Large intestine (tissue), 12 donors: ENCODE measurements at places on chromosomes 16 and 17. TPM values are rescaled to one million over a fixed set of nuclear protein-coding genes. Genes with fewer than 3 reads are reported as not detected.

DNA sequence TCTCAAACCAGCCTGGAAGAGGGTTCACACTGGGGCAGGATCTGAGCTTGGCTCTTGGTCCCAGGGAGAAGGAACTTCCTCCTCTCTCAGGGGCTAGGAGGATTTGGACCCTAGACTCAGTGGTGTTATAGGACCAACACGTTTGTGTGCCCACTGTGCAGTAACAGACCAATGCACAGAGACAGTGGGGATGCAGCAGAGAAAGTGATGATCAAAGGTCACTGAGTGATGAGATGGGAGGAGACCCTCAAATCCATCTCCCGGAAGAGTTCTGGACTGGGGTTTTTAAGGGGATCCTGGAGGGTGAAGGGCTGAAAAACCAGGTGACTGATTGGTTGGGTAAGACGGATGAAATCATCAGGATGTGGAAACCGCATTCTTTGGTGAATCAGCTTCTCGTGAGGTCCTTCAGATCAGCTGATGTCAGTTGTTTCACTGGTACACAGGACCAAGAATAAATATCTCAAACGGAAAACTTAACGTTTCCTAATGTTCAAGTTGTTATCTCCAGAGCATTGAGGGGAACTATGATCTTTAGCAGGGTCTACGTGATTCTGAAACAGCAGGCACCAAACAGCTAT, 3.3 kb upstream of the VAC14 start:
- H3K4me3 ChIP-seq = no peak overlapping the region
- no peak overlapping the region for H3K27ac ChIP-seq
- H3K36me3 ChIP-seq = no peaks in the 10 kb centered on the region
- peaks cover 13% of the 10 kb centered on the region for H3K27me3 ChIP-seq
- H3K4me1 ChIP-seq = peaks cover 6% of the 10 kb centered on the region

DNA sequence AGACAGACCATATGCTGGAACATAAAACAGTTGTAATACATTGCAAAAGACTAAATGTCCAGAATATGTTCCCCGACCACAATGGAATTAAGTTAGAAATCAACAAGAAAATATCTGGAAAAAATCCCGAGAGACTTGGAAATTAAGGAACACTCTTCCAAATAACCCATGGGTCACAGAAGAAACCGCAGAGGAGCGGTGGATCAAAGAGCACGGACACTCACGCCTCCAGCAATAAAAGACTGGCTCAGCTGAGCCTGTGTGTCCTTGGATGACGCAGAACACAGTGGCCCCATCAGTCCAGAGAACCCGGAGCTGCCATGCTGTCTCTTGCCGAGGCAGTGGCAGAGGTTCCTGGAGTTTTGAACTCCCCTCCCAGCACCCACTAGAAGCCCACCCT, 30.9 kb upstream of the FOXF1 start:
- no peaks in the 10 kb centered on the region for H3K4me1 ChIP-seq
- no peak overlapping the region for H3K27ac ChIP-seq
- H3K27me3 ChIP-seq = peaks cover 44% of the 10 kb centered on the region
- DNase-seq = no peak

GRCh38 chr17:28550858-28551257, 1.6 kb downstream of the UNC119 start:
- H3K27ac ChIP-seq = no peak overlapping the region
- no peak for DNase-seq
- peaks cover 36% of the 10 kb centered on the region for H3K36me3 ChIP-seq
- no peaks in the 10 kb centered on the region for H3K27me3 ChIP-seq
- peaks cover 71% of the 10 kb centered on the region for H3K4me1 ChIP-seq

GRCh38 chr17:9364837-9365430, 210.7 kb downstream of the STX8 start:
- no peak overlapping the region for H3K4me3 ChIP-seq
- no peak overlapping the region for H3K27ac ChIP-seq
- DNase-seq = no peak
- peaks cover 20% of the 10 kb centered on the region for H3K4me1 ChIP-seq

DNA sequence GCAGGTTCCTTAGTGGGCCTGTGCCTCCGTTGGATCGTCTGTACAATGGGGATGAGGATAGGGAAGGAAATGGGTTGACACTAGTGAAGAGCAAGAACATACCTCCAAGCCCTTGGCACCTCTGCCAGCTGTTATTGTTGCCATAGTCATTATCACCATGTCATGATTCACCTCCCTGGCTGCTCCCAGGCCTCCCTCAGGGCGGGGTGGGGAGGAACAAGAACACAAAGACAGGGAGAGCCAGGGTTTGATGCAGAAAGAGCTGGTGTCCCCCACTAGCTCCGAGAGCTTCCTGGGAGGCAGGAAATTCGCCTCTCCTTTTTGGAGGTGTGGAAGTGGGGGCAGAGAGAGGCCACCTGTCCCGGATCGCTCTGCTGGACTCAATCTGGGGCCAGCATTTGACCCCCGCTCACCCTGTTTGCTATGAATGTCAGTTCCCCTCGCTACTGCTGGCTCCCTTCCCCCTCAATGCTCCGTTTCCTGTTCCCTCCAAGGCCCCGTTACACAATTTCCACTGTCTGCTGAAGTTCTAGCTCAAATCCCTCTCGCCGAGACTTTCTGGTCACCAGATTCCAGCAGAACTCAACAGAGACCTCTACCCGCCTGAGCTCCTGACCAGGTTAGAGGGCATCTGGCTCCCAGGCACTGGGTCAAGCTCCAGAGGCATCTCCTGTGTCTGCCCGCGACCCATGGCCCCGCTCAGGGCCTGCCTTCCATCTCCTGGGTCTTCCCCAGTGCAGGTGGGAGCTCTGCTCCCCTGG, 9.1 kb downstream of the TIMP2 start:
- no peak overlapping the region for H3K4me3 ChIP-seq
- no peaks in the 10 kb centered on the region for H3K27me3 ChIP-seq
- H3K4me1 ChIP-seq = peaks cover 35% of the 10 kb centered on the region
- H3K36me3 ChIP-seq = no peaks in the 10 kb centered on the region
- DNase-seq = peak; percentile 41
- no peak overlapping the region for H3K27ac ChIP-seq

- no peaks in the 10 kb centered on the region for H3K36me3 ChIP-seq
- H3K27me3 ChIP-seq = no peaks in the 10 kb centered on the region
- DNase-seq = no peak
- H3K27ac ChIP-seq = peak overlapping the region; percentile 50
- no peak overlapping the region for H3K4me3 ChIP-seq
Observed at GRCh38 chr17:5049314-5049841, 14.2 kb upstream of the SLC52A1 start.

DNA sequence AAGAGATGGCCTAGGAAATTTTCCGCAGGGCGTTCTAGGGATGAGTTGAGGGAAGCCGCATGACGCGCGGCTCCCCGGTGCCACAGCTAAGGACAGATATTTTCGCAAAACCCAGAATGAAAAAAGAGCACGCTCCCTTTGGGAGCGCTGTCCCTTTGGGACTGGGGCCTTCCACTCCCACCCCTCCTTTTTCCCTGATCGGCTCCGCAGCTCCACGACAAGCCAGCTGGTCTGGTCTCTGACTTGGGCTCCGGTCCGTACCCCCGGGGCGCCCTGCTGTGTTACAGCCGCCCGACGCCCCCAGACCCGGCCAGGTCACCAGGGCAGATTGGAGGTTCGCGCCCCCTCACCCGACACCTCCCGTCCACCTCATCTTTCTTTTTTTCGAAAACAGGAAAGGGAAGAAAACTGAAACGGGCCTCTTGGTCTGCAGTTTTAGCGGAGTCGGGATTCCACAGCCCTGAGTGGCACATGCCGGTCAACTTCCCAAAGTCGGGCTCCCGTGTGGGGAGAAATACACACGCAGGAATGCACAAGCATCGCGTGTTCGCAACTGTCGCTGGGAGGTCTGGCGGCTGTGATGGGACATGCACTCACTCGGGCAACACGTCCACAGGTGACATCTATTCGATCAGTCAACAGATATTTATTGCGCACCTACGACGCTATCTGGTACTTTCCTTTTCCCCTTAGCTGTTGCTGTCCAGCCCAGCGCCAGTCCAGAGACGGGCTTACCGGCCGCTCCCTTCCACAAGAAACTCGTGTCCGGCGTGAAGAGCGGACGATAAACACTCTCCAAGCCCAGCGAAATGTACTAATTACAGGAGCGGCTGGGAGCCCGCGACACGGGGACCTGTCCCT, 3.9 kb upstream of the SOX9 start:
- DNase-seq = peak; percentile 61
- peak overlapping the region; percentile 10 for H3K4me3 ChIP-seq
- H3K4me1 ChIP-seq = peaks cover 28% of the 10 kb centered on the region

GRCh38 chr17:77729587-77729986, 228.9 kb upstream of the TNRC6C start:
- H3K4me3 ChIP-seq = no peak overlapping the region
- H3K27ac ChIP-seq = no peak overlapping the region
- peaks cover 23% of the 10 kb centered on the region for H3K27me3 ChIP-seq

DNA sequence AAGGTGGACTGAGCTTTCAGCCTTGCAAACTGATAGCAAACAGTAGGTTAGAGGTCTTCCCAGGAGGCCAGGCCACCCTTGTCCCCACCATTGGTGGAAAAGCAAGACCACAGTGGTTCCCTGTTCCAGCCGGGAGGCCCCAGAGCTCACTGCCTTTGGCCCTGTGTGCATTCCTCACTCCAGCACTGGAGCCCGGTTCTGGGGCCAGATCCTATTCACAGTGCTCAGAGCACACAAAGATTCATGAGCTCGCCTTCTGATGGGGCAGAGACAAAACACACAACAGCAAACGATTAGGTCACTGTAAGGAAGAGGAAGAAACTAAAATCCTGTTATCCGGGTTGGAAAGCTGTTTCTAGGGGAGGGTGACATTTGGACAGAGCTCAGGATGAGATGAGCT, 5.6 kb upstream of the PGS1 start:
- no peaks in the 10 kb centered on the region for H3K36me3 ChIP-seq
- no peak overlapping the region for H3K4me3 ChIP-seq
- H3K27me3 ChIP-seq = no peaks in the 10 kb centered on the region
- H3K27ac ChIP-seq = no peak overlapping the region

DNA sequence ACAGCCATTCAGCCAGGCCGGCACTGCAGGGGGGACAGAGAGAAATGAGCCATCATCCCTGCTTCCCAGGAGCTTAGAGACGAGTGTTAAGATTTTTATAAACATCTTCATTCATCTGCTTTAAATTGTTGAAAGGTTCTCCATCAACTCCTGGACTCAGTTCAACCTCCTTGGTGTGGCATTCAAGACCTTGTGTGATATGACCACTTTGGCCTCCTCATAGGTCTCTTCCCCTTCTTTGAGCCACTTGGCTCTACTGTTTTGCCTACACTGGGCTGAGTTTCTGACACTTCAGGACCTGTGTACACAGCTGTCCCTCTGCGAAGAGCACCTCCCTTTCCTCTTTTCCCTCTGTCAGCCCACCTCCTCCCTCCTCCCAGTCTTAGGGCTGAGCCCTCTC, 4.3 kb downstream of the DOC2B start:
- no peak for DNase-seq
- H3K4me1 ChIP-seq = no peaks in the 10 kb centered on the region
- H3K4me3 ChIP-seq = no peak overlapping the region
- H3K27me3 ChIP-seq = peaks cover 42% of the 10 kb centered on the region
- H3K36me3 ChIP-seq = no peaks in the 10 kb centered on the region

DNA sequence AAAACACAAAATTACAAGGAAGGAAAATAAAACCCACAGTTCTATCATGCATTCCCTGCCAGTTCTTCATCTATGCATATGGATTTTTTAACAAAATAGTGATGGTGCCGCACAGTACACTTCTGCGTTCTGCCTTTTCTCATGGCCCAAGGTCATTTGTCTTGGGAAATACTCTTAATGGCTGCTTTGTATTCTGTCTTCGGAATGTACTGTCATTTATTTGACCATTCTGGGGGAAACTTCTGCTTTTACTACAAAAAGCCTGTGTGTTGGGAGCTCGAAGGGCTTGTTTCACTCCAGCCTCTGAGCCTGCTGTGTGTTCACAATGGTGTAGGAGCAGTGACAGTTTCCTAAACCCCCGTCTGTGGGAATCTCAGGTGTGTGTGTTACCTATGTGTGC, 82.8 kb upstream of the SEC14L1 start:
- H3K27me3 ChIP-seq = peaks cover 9% of the 10 kb centered on the region
- no peak for DNase-seq
- no peak overlapping the region for H3K27ac ChIP-seq
- H3K4me1 ChIP-seq = no peaks in the 10 kb centered on the region

Gene CLEC10A
- polyA plus RNA-seq = 9.7 TPM

Gene ALDH3A1
- 1.6 TPM for polyA plus RNA-seq

Gene CSHL1
- not detected for polyA plus RNA-seq

Gene P2RX1
- polyA plus RNA-seq = 97.1 TPM

Gene NACA2
- polyA plus RNA-seq = 0.81 TPM
